ENCODE measurements at places on chromosomes 5 and 9. TPM values are rescaled to one million over a fixed set of nuclear protein-coding genes. Genes with fewer than 3 reads are reported as not detected.

BARX1 gene
- 0.52 TPM for total RNA-seq

DNA sequence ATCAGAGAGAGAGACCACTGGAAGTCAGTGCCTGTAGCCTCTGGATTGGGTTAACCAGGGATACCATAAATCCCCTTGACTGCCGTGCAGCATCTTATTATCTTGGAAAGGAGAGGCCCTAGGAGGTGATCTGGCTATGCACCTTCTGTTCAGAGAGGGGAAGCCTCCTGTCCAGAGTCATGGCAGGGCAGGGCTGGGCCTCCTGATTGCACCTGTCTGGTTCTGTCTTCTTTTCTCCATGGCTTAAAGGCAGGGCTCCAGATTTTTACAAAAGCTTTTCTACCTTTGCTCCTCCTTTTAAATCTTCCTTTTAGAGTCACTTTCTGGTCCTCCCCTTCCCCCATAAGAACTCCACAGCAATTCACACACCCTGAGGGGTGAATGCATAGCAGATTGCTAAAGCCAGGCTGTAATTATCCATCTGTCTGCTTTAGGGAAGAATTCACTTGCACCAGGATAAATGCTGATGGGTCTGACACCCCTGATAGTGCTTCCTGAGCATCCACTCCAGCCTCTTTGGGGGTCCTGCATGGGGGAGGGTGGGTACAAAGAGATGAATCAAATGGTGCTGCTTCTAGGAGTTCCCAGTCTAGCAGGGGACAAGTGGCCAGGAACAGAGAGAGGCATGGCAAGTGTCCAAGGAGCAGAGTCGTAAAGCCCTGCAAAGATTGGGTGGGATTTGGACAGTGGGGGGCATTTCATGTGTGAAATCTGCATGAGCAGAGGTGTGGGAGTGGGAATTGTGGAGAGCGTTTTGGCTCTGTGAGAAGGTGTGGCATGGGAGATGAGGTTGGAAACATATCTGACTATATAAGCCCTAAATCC is 141.3 kb upstream of the ALDH1B1 start:
- DNase-seq = no peak

- no peak for DNase-seq
Measured at GRCh38 chr5:145830594-145830993, 4.5 kb downstream of the PRELID2 start.

CSF2 gene
- 764 TPM for total RNA-seq

FGF1 gene
- total RNA-seq = not detected

- no peak for DNase-seq
Measured at GRCh38 chr5:113087976-113088514, 111.4 kb downstream of the DCP2 start.

DNA sequence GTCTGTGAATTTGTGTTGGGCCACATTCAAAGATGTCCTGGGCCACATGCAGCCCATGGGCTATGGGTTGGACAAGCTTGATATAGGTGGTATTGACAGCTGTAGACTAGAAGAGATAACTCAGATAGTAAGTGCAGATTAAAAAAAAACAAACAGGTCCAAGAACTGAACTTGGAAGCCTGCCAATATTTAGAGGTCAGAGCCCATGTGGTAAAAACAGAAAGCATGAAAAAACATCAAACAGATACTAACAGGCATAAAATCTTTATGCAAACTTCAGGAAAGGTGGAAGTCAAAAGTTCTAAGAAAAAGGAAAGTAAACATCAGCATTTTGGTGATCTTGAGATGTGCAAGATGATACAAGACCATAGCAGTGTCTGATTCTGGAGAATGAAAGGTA is 155.1 kb upstream of the NR4A3 start:
- no peak for DNase-seq

GRCh38 chr9:15372455-15372854 is 50.2 kb upstream of the SNAPC3 start:
- DNase-seq = no peak

GRCh38 chr5:11467588-11467987 is 436.7 kb downstream of the CTNND2 start:
- no peak for DNase-seq

MAP1B gene
- 0.32 TPM for total RNA-seq

GRCh38 chr9:35229066-35229778 is 67.4 kb downstream of the UNC13B start:
- no peak for DNase-seq

GRCh38 chr9:129988607-129989361 is 54.2 kb downstream of the FNBP1 start:
- no peak for DNase-seq

SLC4A9 gene
- not detected for total RNA-seq

- DNase-seq = peak; percentile 26
Measured at GRCh38 chr9:86303316-86303975, 21.1 kb upstream of the ISCA1 start.

LCN1 gene
- total RNA-seq = not detected

HTR1A gene
- total RNA-seq = not detected

BSPRY gene
- total RNA-seq = 11.1 TPM

GRCh38 chr5:150077060-150077459 is 9.3 kb downstream of the CSF1R start:
- DNase-seq = no peak
